GM23248 (cell line): ENCODE measurements at places on chromosomes 11 and 22. TPM values are rescaled to one million over a fixed set of nuclear protein-coding genes. Genes with fewer than 3 reads are reported as not detected.

DNA sequence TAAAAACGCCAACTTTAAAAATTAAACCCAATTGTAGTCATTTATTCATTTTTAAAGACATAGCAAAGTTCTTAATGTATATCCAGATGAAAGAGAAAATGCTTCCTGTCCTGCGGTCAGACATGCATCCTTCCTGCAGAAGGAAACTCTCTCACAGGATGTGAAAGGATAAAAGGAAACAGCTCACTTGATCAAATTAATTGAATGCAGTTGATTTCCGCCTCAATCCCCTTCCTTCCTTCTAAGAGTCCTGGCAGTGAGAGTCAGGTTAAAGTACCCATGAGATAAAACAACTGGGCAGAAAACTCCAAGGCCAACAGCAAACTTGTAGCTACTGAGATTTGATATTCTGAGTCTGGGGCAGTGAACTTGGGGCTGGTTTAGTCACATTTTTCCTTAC is 38.5 kb downstream of the CWC15 start:
- H3K4me3 ChIP-seq, result no peak overlapping the region
- H3K27me3 ChIP-seq, result no peaks in the 10 kb centered on the region
- peak; percentile 10 for DNase-seq
- peaks cover 45% of the 10 kb centered on the region for H3K4me1 ChIP-seq
- H3K27ac ChIP-seq, result 0 out of 2 replicates have a peak overlapping the region, but pooled peaks have one; percentile 91

DNA sequence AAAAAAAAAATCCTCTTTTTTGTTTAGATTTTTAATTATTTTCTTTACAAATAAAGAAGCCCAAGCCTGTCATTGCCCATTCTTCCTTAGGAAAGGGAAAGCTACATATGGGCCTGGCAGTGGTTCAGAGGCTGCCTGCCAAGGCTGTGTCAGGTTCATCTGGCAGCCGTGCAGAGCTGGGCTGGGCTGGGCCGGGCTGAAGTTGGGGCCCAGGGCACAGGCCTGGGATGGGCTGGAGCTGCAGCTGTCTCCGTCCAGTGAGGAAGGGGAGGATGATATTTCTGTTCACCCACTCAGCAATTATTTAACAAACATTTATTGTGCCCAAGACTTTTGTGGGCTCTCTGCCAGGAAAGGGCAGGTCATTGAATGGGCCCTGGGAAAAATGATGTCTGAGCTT is 4.6 kb downstream of the PRR5L start:
- no peak overlapping the region for H3K4me3 ChIP-seq
- DNase-seq, result peak; percentile 50
- peaks cover 16% of the 10 kb centered on the region for H3K4me1 ChIP-seq
- no peaks in the 10 kb centered on the region for H3K27me3 ChIP-seq
- no peaks in the 10 kb centered on the region for H3K36me3 ChIP-seq

The C2CD2L gene
- total RNA-seq, result 4.1 and 4.7 TPM in 2 replicates

The FERMT3 gene
- total RNA-seq, result 0.51 and 3.9 TPM in 2 replicates

The SCO2 gene
- 8.4 and 17.5 TPM in 2 replicates for total RNA-seq

The ASPHD2 gene
- total RNA-seq, result 1.4 and 1.8 TPM in 2 replicates

The ESAM gene
- total RNA-seq, result not detected in 2 replicates

- H3K4me3 ChIP-seq, result no peak overlapping the region
- H3K36me3 ChIP-seq, result no peaks in the 10 kb centered on the region
- no peaks in the 10 kb centered on the region for H3K27me3 ChIP-seq
- H3K27ac ChIP-seq, result no peak overlapping the region
These were observed 99.1 kb downstream of the CD44 start for GRCh38 chr11:35237860-35238715.

DNA sequence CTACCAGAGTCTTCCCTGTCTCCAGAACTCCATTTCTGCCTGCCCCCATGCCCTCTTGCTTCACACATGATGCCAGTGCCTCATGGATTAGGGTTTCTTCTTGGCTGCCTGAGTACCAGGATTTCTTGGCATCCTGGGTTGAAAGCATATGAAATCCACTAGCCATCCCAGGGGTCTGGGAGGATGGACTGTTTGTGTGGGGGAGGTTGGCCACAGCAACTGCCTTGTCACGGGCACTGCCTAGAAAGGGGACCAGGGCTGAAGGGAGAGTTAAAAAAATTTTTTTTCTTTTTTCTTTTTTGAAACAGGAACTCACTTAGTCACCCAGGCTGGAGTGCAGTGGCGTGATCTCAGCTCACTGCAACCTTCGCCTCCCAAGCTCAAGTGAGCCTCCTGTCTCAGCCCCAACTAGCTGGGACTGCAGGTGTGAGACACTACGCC is 4.2 kb downstream of the USP35 start:
- H3K36me3 ChIP-seq, result no peaks in the 10 kb centered on the region
- no peak overlapping the region for H3K4me3 ChIP-seq
- peaks cover 17% of the 10 kb centered on the region for H3K4me1 ChIP-seq
- H3K27me3 ChIP-seq, result no peaks in the 10 kb centered on the region

The ZNF70 gene
- total RNA-seq, result 2.5 and 3.3 TPM in 2 replicates

The DDI1 gene
- total RNA-seq, result not detected in 2 replicates

- peak overlapping the region; percentile 100 for H3K4me3 ChIP-seq
- H3K36me3 ChIP-seq, result peaks cover 14% of the 10 kb centered on the region; the same call in 1 of the 2 replicates
- H3K27ac ChIP-seq, result peak overlapping the region; percentile 96
- DNase-seq, result peak; percentile 84
These were observed 3.8 kb downstream of the CSNK1E start for GRCh38 chr22:38313384-38313955.

GRCh38 chr11:119196833-119197483 is 9.2 kb upstream of the CBL start:
- H3K36me3 ChIP-seq, result no peaks in the 10 kb centered on the region
- no peak overlapping the region for H3K4me3 ChIP-seq
- H3K27ac ChIP-seq, result no peak overlapping the region
- no peaks in the 10 kb centered on the region for H3K27me3 ChIP-seq

DNA sequence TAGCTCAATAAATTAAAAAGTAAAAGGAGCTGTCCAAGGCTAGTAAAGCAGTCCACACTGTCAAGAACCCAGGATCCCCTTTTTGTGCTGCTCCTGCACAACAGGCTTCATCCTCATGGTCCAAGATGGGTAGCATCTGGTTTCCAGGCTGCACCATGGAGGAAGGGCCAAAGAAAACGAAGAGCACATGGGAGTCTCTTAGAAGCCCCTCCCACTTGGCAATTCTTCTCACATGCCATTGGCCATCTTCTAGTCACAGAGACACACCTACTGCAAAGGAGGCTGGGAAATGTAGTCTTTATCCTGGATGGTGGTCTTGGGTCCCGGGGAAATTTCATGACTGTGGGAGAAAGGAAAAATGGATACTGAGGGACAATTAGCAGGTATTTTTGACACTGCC is 37.8 kb downstream of the PRR5L start:
- H3K4me3 ChIP-seq, result no peak overlapping the region
- no peaks in the 10 kb centered on the region for H3K27me3 ChIP-seq
- peak overlapping the region; percentile 62 for H3K27ac ChIP-seq

GRCh38 chr22:40387746-40388145 is 17.4 kb downstream of the SGSM3 start:
- no peak for DNase-seq
- H3K36me3 ChIP-seq, result no peaks in the 10 kb centered on the region
- H3K4me1 ChIP-seq, result peaks cover 10% of the 10 kb centered on the region
- H3K27ac ChIP-seq, result no peak overlapping the region
- no peak overlapping the region for H3K4me3 ChIP-seq
- H3K27me3 ChIP-seq, result no peaks in the 10 kb centered on the region

DNA sequence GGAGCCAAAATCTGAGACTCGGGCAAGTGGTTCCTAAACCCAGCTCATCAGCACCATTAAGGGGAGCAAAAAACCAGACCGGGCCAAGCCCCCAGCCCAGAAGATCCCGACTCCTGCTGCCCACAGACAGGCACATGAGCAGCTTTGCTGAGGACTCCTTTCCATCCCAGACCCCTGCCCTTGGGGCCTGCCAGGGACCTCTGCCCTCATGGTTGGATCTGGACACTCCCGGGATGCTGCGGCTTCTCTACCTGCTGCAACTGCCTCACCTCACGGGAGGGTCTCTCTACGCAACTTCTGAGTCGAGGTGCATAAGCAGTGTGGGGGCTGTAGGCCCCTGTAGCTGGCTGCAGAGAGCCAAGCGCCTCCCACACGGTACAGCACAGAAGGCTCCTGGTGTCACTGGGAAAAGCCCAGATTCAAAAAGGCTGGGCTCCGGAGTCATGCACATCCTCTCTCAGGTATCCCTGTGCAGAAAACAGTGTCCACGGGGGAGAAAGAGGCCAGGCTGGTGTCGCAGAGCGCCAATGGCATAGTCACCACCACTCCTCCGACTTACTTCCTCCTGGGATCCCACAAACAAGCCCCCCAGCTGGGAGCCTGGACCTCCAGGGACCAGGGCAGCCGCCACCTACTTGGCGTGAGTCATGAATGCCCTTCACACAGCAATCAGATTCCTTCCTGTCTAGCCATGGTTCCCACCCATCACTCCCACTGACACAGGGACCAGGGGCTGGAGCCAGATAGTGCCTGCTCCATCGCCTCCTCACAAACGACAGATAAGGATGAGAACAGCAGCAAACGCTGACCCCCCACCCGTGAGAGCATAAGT is 122.1 kb downstream of the BCR start:
- no peak overlapping the region for H3K4me3 ChIP-seq
- H3K27me3 ChIP-seq, result no peaks in the 10 kb centered on the region
- DNase-seq, result no peak
- H3K27ac ChIP-seq, result no peak overlapping the region
- H3K36me3 ChIP-seq, result no peaks in the 10 kb centered on the region; the same call in 1 of the 2 replicates

DNA sequence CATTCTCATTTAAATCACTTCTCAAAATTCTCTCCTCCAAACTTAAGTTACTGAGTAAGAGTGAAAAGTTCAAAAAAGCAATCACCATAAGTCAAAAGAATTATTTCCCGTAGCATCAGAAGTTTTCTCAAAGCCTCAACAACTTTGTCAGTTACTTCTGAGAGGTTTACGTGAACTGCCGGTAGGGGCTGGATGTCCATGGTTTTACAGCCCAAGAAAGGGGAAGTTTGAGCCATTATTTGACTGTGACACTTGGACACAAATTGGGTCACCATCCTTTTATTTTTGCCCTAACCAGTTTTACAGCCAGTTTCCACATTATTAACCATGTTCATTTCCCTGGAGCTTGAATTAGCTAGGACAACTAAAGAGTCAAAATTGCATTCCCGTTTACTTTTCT is 7.5 kb downstream of the POU2AF3 start:
- H3K4me1 ChIP-seq, result no peaks in the 10 kb centered on the region
- DNase-seq, result no peak
- H3K27ac ChIP-seq, result no peak overlapping the region
- no peak overlapping the region for H3K4me3 ChIP-seq

The KDM4E gene
- total RNA-seq, result not detected in 2 replicates

GRCh38 chr11:6127881-6128280 is 20.4 kb downstream of the OR56B4 start:
- DNase-seq, result peak; percentile 43
- H3K4me1 ChIP-seq, result no peaks in the 10 kb centered on the region
- no peaks in the 10 kb centered on the region for H3K36me3 ChIP-seq
- H3K27me3 ChIP-seq, result no peaks in the 10 kb centered on the region
- no peak overlapping the region for H3K27ac ChIP-seq

- no peak overlapping the region for H3K27ac ChIP-seq
- 0 out of 2 replicates have a peak, but pooled peaks cover 10% of the 10 kb centered on the region for H3K4me1 ChIP-seq
- DNase-seq, result peak; percentile 25
- no peaks in the 10 kb centered on the region for H3K36me3 ChIP-seq
These were observed 405.3 kb upstream of the CCDC90B start for GRCh38 chr11:83691451-83691950.

DNA sequence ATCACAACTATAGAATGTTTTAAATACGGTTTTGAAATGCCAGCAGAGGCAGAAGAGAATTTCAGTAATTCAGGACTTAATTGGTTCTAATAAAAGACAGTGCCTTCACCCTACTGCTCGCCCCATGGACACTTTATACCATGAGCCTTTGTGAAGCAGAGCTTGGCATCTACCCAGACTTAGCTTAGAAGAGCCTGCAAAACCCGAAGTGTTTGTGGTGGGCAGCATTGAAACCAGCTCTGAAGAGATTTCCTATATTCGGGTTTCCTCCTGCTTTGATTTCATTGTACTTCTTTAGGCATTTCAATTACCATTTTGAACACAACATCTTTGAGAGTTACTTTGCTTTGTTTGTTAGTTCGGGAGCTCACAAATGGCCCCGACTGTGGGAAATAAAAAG is 185.1 kb upstream of the MTNR1B start:
- no peak for DNase-seq
- H3K27me3 ChIP-seq, result no peaks in the 10 kb centered on the region
- H3K36me3 ChIP-seq, result no peaks in the 10 kb centered on the region
- no peaks in the 10 kb centered on the region for H3K4me1 ChIP-seq
- no peak overlapping the region for H3K4me3 ChIP-seq

DNA sequence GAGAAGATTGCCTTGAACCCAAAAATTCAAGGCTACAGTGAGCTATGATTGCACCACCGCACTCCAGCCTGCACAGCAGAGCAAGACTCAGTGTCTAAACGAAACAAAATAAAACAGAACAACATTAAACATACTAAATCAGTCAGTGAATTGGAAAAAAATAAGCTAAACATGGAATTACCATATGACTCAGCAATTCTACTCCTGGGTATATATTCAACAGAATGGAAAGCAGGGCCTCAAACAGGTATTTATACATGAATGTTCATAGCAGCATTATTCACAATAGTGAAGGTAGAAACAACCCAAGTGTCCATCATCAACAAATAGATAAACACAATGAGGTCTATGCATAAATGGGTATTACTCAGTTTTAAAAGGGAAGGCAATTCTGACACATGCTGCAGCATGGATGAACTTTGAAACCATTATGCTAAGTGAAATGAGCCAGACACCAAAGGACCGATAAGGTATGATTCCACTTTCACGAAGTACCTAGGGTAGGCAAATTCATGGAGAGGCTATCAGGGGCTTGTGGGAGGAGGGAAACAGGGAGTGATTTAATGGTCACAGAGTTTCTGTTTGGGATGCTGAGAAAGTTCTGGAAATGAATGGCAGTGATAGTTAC is 15.5 kb downstream of the NTM start:
- H3K4me3 ChIP-seq, result no peak overlapping the region
- peaks cover 53% of the 10 kb centered on the region for H3K27me3 ChIP-seq
- no peak for DNase-seq
- no peaks in the 10 kb centered on the region for H3K4me1 ChIP-seq
- no peaks in the 10 kb centered on the region for H3K36me3 ChIP-seq
- no peak overlapping the region for H3K27ac ChIP-seq

DNA sequence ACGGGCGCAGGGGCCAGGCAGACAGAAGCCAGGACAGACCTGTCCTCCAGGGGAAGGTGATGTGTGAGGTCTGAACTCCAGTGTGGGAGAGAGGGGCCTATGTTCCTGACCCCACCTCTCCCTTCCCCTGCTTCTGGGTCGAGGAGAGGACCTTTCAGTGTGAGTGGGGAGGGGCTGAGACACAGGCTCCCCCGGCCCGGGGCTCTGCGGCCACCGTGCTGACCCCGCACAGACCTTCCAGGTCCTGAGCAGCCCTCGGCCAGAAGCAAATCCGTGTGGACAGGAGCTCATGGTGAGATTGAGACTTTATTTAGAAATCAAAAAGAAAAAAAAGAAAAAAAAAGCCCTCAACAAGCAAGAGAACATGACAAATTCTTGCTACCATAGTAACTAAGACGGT is 680.5 kb downstream of the BRD1 start:
- DNase-seq, result no peak
- H3K4me3 ChIP-seq, result no peak overlapping the region
- no peaks in the 10 kb centered on the region for H3K27me3 ChIP-seq
- no peaks in the 10 kb centered on the region for H3K36me3 ChIP-seq
- no peaks in the 10 kb centered on the region for H3K4me1 ChIP-seq

- H3K27me3 ChIP-seq, result no peaks in the 10 kb centered on the region
- peak; percentile 22 for DNase-seq
- H3K4me1 ChIP-seq, result peaks cover 50% of the 10 kb centered on the region
- peak overlapping the region; percentile 72 for H3K27ac ChIP-seq
- peaks cover 16% of the 10 kb centered on the region; the same call in 1 of the 2 replicates for H3K36me3 ChIP-seq
These were observed 54.0 kb upstream of the GCAT start for GRCh38 chr22:37753746-37754145.

The GLB1L3 gene
- not detected in 2 replicates for total RNA-seq
